Hematopoietic multipotent progenitor cell treated with erythropoietin and hydrocortisone succinate and interleukin-3 and kit ligand, for 8 days (in vitro differentiated cells): ENCODE measurements at places on chromosomes 2 and 18.

DNA sequence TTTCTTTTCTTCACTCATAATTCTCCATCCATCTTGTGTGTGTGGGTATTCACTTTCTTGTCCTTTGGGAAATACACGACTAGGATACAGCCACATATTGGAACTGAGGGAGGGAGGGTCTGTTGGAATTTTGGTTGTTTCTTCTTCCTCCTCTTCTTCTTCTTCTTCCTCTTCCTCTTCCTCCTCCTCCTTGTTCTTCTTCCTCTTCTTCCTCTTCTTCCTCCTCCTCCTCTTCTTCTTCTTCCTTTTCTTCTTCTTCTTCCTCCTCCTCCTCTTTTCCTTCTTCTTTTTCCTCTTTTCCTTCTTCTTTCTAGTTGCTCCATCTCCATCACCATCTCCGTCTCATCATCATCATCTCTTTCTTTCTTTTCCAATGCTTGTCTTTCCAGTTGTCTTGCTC is 1307.3 kb upstream of the ZEB2 start:
- no peak for DNase-seq

- peak; percentile 60 for DNase-seq
These were observed 56.9 kb downstream of the COL4A4 start for GRCh38 chr2:227106845-227107759.

DNA sequence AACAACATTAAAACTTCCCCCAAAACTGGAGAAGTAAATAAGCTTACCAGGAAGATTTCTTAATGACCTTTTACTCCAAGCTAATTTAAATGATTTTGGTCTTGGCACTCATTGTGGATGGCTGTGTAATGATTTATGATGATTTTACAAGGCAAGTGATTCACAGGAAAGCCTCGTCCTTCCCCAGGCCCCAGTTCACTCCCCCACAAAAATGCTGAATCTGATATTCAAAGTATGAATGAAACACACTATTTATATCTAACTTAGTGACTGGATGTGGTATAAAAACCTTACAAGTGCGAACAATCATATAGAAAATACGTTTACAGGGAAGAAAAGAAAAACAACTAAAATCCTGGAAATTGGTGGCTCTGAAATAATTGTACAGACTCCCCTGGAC is 49.8 kb downstream of the ZNF516 start:
- DNase-seq: no peak

DNA sequence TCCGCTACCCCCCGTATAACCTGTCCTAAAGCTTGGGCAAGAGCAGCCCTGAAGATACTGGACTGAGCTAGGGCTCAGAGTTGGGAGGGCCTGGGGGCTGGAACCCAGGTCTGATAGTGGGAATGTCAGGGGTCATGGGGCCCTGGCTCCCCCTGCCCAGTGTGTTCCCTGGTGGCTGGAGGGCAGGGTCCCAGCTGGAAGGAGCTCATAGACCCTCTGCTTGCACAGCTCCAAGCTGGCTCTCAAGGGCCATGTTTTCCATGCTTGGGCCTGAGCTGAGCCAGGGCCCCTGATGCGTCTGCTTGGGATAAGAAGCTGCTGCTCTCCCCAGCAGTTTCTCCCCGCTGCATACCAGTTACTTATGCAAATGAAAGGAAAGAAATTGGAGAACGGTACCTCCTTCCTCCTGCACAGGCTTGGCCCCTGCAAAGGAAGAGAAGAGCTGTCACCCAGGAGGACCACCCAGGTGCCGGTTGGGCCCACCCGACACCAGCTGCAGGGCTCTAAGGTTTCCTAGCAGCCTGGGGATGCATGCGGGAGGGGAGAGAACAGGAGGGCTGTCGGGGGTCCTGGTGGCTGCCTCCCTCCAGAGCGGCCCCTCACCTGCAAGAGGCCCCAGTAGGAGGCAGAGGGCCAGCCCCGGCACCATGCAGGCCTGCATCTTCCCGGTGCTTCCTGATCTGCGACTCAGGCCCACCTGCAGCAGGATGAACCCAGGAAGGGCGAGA is 628 bp downstream of the OTOS start:
- DNase-seq: no peak

GRCh38 chr2:231883468-231883881 is 42.7 kb downstream of the NPPC start:
- DNase-seq: no peak

DNA sequence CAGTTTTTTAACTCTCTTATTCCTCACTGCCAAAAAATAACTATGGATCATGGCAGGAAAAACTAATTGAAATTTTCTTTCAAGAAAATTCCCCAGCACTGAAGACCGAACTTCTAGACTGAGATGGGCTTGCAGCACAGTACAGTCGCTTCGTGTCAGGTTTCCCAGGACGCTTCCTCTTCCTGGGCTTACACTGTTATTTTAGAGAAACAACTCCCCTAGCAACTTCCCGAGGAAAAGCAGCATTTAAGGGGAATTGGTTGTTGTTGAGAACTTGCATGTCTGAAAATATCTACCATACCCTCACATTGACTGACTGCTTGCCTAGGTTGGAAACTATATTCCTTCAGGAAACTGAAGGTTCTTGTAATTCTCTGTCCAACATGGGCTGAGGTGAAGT is 95.8 kb downstream of the NOL10 start:
- DNase-seq: no peak

GRCh38 chr18:33836564-33836963 is 258.5 kb downstream of the ASXL3 start:
- DNase-seq: no peak

- no peak for DNase-seq
These were observed 160.1 kb upstream of the MYCN start for GRCh38 chr2:15780234-15780633.

- DNase-seq: peak; percentile 68
These were observed 7.3 kb downstream of the COQ10B start for GRCh38 chr2:197460649-197461048.

GRCh38 chr2:6412533-6413091 is 453.1 kb downstream of the CMPK2 start:
- no peak for DNase-seq

- DNase-seq: peak; percentile 86
These were observed 4.7 kb downstream of the EPG5 start for GRCh38 chr18:45962461-45962860.

DNA sequence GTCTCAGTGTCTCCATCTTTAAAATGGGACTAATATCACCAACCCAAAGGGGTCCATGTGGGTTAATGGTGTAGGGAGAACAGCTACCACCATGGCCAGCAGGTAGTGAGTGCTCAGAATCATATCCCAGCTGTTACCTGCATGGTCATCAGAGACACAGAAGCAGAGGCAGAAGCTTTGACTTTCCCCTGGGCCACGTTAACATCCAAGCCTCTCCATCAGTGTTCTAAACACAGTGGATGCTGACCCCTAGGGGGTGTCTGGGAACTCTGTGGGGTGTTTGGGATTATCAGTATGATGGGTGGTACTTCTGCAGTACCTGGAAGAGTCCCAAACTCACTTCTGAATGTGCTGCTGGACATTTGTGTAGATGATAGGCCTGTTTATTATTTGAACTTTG is 93.6 kb downstream of the GYPC start:
- peak; percentile 55 for DNase-seq

DNA sequence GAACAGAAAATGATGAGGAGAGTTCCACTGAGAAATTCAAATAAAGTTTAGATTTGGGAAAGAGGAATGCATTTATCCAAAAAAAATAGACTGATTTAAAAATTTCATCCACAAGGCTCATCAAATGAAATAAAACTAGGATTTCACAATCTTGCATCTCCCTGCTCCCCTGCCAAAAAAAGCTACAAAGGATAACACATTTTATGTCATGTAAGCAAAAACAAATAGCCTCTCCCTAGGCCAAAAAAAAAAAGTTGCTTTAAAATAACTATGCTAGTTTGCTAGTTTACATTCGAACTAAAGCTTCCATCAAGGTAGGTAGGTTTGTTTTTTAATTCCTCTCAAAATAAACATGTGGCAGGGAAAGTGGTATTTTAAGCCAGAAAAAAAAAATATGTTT is 465.5 kb upstream of the ID2 start:
- DNase-seq: no peak

DNA sequence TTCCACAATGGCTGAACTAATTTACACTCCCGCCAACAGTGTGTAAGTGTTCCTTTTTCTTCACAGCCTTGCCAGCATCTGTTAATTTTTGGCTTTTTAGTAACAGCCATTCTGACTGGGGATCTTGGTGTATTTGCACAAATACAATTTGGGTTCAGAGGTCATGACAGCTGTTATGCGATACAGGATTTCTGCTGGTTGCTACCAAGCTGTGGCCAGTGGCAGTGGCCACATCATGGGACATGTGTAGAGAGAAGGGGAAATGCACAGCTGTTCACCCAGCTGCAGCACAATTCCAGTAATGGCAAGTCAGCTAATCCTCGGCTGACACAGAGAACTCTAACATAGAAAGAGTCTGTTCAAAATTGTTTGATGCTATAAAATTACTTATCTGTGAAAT is 21.0 kb upstream of the SELENOI start:
- DNase-seq: no peak

DNA sequence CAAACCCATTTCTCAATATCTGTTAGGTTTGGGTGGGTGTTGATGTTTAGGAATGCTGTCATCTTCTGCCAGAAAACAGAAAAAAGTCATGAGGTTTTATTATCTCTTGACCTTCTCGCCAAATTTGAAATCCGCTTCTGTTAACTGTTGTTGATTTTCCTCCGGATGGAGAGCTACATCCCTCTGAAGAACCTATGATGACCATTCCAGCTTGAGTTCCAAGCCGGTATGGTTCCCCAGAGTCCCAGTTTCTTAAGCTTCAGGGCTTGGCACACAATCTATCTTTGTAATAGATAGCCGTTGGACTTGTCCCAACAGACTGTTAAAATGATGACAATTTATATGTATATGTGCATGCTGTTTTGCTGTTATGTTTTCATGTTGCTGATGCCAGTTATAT is 1201.0 kb downstream of the LRP1B start:
- DNase-seq: no peak

- DNase-seq: no peak
These were observed 110.9 kb upstream of the SP3 start for GRCh38 chr2:174076040-174076439.
